ENCODE measurements at places on chromosomes 5 and 9.

DNA sequence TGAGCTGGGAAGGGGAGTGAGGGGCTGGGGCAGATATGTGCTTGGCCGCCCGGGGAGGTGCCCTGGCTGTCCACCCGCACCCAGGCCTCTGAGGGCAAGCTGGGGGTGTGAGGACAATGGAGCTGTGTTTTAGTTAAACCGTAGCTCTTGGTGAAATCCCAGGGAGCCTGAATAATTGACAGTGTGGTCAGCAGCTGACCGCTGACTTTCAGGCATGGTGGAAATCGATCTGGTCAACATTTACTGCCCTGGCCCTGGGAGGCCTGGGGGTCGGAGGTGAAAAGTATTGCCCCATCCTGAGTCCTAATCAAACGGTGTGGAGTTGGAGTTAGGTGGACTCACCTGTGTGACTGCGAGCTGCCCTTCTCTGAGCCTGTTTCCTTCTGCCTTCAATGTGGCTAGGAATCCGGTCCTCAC is 31.2 kb upstream of the CRB2 start:
- DNase-seq, result no peak

- peak; percentile 97 for DNase-seq
Measured at GRCh38 chr5:109455598-109456096, 45.9 kb upstream of the PJA2 start.

DNA sequence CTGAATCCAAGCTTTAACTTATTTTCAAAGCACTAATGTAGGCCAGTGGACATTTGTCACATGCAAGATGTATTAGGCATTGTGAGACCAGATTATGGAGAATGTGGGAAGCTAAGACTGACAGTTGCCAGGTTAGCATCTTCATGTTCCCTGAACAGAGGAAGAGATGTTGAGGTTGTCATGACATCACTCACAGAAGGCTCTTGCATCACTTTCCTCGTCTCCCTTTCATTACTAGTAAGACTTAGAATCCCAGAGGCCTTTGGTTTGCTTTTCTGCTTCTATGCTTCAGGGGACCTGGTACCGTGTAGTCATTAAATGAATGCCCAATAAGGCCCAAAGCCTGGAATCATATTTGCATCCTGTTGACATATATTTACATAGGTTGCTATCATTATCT is 76.4 kb upstream of the RPS23 start:
- no peak for DNase-seq

DNA sequence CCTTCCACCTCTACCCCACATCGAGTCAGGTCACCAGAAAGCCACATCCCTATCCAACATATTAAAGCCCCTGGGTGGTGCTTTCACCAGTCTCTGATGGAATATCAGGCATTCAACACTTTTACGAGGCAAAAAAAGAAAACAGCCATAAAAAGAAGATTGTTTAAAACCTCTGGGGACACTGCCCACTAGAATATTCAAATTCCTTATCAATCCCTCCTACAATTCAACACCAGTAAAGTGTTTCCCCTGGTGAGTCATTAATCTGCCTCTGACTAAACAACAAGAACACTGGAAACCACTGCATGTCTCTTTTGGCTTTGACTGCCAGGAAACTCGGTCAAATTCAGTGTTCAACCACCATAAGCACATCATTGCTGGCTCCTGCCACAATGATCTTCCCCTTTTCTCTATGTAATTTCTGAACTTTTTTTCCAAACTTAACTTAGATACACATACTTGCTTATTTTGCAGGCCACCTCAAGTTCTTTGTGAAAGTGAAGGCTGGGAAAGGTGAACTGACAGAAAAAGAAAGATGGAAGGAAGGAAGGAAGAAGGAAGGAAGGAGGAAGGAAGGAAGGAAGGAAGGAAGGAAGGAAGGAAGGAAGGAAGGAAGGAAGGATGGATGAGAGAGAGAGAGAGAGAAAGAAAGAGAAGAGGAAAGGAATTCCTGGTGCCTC is 105.3 kb downstream of the PAX5 start:
- DNase-seq, result peak; percentile 69

Data from ELR (cell line).